A549 treated with ZK216348 at 1 μM for 4 hours (cell line): ENCODE measurements at places on chromosomes 3 and 15. TPM values are rescaled to one million over a fixed set of nuclear protein-coding genes. Genes with fewer than 3 reads are reported as not detected.

The SH2D7 gene
- not detected in 5 replicates for total RNA-seq

The PRR20G gene
- 0.35 to 0.56 TPM (median 0.44 TPM) in 5 replicates for total RNA-seq

The AADACL2 gene
- not detected in 5 replicates for total RNA-seq

The TTC21A gene
- 1.2 to 2.9 TPM (median 2.1 TPM) in 5 replicates for total RNA-seq

The CCDC33 gene
- 5.7 to 8.6 TPM (median 7.2 TPM) in 5 replicates for total RNA-seq
